ENCODE measurements at places on chromosomes 5 and 9. TPM values are rescaled to one million over a fixed set of nuclear protein-coding genes. Genes with fewer than 3 reads are reported as not detected.

NUTM2G gene
- not detected for total RNA-seq

SYNPO gene
- 1.1 TPM for total RNA-seq

FOXD4L5 gene
- not detected for total RNA-seq

CDO1 gene
- total RNA-seq = not detected

RFESD gene
- 1.1 TPM for total RNA-seq

PTPN3 gene
- 14.8 TPM for total RNA-seq

GRM6 gene
- not detected for total RNA-seq

SLU7 gene
- total RNA-seq = 114 TPM

ST8SIA4 gene
- not detected for total RNA-seq
